ENCODE measurements at places on chromosomes 1 and 21.

GRCh38 chr1:161260376-161261260 lies 2.1 kb downstream of the PCP4L1 start:
- no peak for DNase-seq

DNA sequence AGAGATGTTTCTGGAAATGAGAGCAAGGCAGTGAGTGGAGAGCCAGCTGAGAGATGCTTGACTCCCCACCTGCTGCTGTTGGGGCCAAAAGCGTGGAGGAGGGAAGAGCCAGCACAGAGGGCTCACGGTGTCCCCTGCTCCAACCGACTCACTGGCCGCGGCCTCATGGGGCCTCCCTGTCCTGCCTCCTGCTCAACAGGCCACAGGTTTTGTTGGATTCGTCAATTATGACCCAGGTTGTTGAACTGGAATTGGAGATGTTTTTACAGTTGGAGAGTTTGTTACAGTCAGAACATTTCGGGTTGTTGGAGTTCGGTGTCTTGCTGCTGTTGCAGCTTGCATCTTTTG lies 21.4 kb downstream of the SKI start:
- no peak for DNase-seq

GRCh38 chr21:14688412-14688811 lies 142.3 kb upstream of the SAMSN1 start:
- DNase-seq, result no peak

GRCh38 chr1:219352961-219353651 lies 179.4 kb downstream of the LYPLAL1 start:
- DNase-seq, result no peak

DNA sequence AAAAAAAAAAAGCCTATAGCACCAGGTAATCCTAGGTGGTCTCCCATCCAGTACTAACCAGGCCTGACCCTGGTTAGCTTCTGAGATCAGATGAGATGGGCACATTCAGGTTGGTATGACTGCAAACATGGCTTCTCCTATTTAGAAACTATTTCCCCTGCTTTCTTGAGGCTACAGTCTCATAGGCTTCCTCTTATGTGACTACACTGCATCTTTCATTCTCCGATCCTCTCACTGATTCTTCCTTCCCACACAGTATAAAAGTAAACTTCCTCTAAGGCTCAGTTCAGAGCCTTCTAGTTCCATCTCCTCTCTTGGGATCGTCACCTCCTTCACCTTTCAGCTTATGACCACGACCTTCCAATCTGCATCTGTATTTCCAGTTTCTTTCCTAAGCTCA lies 30.4 kb upstream of the RNF2 start:
- no peak for DNase-seq

DNA sequence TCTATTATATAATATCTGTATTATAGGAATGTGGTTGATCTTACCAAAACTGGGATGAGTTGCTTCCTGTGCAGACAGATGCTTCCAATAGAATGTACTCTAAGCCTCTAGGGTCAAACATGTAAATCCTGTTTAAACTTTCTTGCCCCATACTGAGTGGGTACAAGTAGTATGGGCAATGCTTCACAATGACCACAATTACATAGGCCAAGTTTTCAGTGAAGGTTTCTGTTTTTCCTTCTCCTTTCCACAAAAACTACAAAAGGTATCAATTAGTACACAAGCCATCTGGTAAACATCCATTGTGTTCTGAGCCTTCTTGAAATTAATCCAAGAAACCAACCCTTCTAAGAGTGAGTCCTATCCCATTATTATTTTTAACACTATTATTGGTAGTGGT lies 16.8 kb downstream of the OTUD7B start:
- no peak for DNase-seq

DNA sequence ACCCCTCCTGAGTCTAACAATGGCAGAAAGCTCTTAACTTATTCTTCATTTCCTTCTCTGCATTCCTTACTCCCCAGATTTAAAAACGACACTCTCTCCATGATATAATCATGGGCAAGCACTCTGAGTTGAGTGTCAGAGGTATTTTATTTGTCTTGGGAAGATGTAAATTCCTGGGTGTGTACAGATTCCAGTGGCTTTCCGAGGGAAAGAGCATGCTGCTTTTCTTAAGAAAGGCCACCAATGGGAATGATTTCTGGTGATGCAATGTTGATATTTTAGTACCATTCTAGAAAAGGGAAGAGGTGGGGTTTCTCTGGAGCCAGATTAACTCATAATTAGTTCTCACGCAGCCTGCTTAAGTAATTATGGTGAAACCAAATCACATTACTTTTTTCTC lies 47.8 kb upstream of the BTG3 start:
- no peak for DNase-seq

DNA sequence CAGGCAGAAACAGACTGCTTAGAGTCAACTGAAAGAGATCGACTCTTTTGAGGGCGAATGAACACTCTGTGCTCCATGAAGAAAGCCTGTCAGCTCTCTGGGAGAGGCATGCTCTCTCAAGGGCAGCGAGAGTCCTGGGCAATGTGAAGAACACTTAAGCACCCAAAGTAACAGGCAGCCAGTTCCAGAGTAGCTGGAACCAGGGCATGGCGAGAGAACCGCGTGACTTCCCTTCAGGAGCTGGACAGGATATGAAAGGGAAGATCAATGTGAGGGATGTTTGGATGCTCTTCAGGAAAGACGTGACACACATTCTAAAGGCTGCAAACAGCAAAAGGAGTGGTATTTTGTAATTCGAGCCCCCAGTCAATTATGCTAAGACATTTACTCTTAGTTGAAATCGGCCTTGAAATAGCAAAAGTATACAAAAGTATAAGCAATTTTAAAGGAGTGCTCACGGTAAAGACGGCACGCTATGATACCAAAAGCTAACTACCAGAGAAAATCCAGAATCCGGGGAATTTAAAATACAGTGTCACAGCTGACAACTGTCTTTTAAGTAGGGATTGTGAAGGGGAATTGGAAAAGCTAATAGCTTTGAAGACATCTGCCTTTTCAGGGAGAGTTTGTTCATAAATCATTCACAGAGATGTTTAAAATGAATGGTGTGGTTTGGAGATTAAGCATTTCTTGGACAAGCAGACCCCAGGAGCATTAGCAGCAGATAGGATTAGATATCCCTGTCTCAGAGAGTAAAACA lies 20.8 kb downstream of the ADAMTS5 start:
- DNase-seq, result no peak

GRCh38 chr1:94831641-94832040 lies 11.5 kb downstream of the SLC44A3 start:
- DNase-seq, result no peak

Data from brain microvascular endothelial cell (primary cell).